ENCODE measurements at places on chromosomes 7 and 10. TPM values are rescaled to one million over a fixed set of nuclear protein-coding genes. Genes with fewer than 3 reads are reported as not detected.
A peak's percentile ranks its signal among the peaks of the same experiment; 100 is the strongest.

Gene CRHR2
- 0.19 TPM for polyA plus RNA-seq

Gene MEOX2
- 1.00 TPM for polyA plus RNA-seq

Gene UNC5B
- 10.9 TPM for polyA plus RNA-seq

Gene CYTH3
- polyA plus RNA-seq, result 13.2 TPM

Gene OR2A1
- polyA plus RNA-seq, result 0.22 TPM

Gene TWIST1
- polyA plus RNA-seq, result 21.2 TPM

Gene POU6F2
- 1.4 TPM for polyA plus RNA-seq

Gene ALKBH4
- polyA plus RNA-seq, result 15.8 TPM

Gene ELFN1
- polyA plus RNA-seq, result 5.5 TPM

Gene NXPH1
- polyA plus RNA-seq, result not detected

DNA sequence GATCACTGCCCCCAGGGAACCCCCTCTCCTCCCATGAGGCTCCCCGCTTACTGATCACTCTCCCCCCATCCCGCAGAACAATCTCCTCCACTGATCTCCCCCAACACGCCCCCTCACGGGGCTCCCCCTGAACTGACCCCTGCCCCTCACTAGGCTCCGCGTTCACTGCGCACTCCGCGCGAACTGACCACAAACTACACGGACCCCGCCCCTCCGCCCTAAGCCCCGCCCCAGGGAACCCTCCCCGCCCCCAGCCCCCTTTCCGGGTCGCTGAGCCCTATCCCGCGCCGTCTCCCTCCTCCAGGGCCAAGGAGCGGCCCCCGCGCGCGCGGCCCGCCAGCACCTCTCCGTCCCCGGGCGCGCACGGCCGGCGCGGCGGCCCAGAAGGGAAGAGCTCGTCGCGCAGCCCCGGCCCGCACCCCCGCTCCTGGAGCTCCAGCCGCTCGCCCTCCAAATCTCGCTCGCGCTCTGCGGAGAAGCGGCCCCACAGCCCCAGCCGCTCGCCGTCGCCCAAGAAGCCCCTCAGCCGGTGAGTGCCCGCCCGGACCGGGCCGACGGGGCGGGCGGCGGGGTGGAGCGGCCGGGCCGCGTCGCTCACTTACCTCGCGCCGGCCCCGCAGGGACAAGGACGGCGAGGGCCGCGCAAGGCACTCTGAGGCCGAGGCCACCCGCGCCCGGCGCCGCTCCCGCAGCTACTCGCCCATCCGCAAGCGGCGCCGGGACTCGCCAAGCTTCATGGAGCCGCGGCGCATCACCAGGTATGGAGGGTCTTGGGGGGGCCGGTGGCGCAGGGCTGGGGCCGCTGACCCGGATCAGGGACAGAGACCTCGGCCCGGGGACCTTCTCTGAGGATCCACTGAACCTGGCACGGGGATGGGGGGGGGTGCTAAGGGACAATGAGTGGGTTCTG lies 19.9 kb upstream of the HSPB1 start:
- no peak for DNase-seq

DNA sequence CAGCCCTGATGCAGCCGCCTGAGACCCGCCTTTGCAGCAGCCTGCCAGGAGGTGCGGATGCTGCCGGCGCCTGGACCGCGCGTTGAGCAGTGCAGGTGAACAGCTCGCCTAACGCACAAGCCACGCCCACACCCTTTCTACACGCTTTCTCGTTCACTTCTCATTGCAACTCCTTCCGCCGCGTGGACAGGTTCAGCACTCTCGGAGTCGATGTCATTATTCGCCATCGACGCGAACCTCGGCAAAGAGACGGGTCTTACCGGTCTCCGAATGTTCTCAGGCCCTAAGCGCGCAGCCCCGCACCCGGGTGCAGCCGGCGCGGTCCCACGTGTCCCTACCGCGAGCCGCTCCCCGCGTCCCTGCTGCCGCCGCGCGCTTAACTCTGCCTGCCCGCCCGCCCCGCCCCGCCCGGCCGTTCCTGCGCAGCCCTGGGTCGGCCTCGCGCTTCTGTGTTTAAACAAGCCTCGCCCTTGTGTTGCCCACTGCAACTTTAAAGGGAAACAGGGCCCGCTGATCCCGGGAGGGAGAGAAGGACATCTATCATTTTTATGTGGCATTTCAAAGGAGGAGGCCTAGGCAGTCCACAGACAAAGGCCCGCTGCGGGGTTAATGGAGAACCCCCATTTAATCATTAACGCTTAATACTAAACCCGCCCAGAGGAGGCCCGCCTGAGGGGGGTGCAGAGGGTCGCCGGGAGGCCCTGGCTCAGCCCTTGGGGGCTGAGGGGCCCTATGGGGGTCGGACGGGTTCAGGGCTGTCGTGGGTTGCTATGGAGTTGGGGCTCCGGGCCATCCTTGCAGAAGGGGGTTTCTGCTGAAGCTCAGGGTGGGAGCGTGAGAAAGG lies 128.5 kb downstream of the WDR11 start:
- peak; percentile 91 for DNase-seq

- no peak for DNase-seq
Measured at GRCh38 chr10:27771231-27771630, 25.6 kb upstream of the MKX start.

- DNase-seq, result no peak
Measured at GRCh38 chr7:157516311-157516710, 179.5 kb downstream of the DNAJB6 start.

DNA sequence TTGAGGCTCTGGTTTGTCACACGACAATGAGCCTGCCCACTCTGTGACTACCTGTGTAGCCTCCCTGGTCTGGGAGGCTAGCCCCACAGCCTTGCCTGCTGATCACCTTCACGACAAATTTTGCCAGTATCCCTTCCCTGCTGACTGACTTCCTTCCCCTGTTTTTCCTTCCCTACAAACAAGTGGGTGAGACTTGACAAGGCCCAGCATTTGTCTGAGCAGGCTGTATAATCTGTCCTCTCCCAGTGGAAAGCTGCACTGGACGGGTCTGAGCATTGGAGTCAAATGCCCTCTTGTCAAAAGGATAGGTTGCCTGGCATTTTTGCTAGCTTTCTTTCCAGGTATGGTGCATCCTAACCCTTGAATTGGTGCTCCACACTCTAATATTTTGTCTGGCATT lies 1088.4 kb downstream of the KCNMA1 start:
- DNase-seq, result no peak

DNA sequence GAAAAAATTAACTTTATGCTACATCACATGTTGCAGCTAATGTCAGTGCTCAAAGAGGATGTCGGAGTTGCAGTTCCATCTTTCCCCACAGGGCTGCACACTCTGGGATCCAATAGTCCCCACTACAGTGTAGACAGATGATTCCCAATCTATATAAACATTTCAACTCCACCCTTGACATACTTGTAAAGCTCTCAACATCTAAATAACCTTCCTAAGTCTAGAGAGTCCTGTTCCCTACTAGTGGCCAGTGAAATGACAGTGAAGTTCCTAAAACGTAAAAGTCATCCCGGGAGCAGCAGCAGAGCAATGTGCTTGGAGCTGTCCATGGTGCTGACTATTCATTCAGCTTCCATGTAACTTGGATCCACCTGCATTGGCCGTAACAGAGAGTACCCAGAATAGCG lies 145.1 kb downstream of the GRM8 start:
- peak; percentile 87 for DNase-seq

DNA sequence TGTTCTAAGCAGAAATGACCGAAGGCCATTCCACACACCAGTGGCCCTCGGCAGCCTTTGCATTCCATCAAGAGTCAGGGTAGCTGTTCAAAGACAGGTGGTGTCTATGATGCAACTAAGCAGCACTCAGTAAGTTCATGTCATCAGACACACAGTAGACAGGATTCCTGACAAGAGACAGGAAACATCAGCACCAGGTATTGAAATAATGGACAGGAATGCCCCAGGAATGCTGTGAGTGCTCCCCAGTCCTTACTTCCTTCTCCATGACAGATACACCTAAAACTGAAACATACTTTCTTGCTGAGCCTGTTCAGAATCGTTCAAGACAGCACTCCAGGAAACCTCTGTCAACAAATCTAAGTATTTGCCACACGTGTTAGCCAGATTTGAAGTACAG lies 204.4 kb downstream of the TPST1 start:
- DNase-seq, result no peak

DNA sequence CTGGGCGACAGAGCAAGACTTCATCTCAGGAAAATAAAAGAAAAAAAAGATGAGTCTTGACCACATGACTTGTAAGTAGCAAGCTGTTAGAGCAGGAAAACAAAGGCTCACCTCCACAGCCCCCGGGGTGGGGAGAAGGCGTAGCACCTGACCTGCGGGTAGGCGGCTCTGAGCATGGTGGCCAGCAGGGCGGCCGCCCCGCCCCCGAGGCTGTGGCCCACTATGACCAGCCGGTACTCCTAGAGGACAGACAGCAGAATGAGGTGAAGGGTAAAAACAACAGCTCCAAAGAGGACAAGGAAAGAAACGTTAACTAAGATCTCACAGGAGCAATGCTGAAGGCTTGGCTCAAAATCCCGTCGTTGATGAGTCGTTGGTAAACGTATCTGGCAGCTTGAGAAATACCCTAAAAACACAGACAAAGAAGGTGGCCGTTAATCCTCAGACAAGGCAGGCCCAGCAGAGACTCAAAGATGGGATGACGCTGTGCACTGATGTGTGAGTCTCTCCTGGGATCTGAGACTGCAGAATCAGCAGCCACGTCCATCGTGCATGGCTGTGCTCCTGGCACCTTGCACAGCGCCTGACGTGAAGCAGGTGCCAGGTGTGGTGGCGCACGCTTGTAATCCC lies 31.1 kb downstream of the DAGLB start:
- DNase-seq, result no peak

- no peak for DNase-seq
Measured at GRCh38 chr7:146701166-146701565, 584.6 kb downstream of the CNTNAP2 start.

DNA sequence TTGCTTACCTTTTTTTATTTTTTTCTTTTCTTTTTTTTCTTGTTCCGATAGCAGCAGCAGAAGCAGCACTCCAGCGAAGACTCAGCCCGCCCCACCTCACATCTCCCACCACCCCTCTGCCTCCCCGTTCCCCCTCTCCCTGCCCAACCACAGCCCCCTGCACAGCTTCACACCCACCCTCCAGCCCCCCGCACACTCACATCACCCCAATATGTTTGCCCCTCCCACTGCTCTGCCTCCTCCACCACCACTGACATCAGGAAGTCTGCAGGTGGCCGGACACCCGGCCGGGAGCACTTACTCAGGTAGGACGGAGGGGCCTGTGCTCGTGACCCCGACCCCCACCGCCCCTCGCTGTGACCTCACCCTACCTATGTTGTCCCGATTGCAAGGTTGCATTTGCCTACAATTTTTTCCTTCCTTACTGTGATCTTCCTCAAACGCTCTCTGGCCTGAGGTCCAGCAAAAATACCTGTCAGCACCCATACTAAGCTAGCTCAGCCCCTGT lies 367.2 kb upstream of the GALNT17 start:
- no peak for DNase-seq
